ENCODE measurements at places on chromosomes 4 and X.

GRCh38 chrX:153924149-153924861 lies 1.8 kb downstream of the ARHGAP4 start:
- DNase-seq, result peak; percentile 39

DNA sequence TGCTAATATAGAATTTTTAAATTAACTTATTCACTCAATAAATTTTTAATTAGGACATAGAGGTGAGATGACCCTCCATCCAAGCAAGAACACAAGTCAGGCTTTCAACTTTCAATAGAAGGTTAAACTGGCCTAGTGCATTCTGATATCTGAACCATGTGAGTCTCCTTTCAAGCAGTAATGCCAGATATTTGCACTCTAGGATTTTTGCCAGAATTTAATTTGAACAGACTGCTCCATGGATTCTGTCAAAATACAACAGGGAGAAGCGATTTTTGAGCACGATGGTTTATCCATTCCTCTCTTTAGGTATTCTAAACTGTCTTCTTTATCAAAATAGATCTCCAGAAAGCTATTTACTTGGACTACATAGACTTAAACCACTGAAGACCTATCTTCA lies 72.0 kb upstream of the DCLK2 start:
- DNase-seq, result no peak

- no peak for DNase-seq
These were observed 41.4 kb downstream of the DCAF12L2 start for GRCh38 chrX:126124721-126125120.

DNA sequence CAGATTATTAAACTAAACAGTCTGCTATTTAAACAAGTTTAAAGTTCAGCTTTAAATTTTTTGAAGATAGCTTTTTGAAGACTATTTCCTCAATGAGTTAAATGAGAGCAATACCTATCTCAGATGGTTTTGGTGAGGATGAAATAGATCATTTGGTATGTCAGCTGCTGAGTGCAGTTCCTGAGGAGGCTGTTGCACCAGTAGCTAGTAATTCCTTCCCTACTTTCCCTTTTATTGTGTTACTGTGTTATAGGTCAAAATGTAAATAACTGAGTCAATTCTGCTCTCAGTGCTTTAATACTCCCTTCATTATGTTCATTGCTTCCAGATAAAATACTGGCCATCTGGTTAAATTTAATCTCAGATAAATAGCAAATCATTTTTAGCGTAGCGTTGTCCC lies 48.6 kb downstream of the BMPR1B start:
- no peak for DNase-seq

GRCh38 chr4:55312489-55313101 lies 33.4 kb upstream of the SRD5A3 start:
- no peak for DNase-seq

GRCh38 chr4:177228599-177228998 lies 81.1 kb upstream of the NEIL3 start:
- no peak for DNase-seq

- no peak for DNase-seq
These were observed 472.7 kb upstream of the DIAPH2 start for GRCh38 chrX:96211953-96212352.

DNA sequence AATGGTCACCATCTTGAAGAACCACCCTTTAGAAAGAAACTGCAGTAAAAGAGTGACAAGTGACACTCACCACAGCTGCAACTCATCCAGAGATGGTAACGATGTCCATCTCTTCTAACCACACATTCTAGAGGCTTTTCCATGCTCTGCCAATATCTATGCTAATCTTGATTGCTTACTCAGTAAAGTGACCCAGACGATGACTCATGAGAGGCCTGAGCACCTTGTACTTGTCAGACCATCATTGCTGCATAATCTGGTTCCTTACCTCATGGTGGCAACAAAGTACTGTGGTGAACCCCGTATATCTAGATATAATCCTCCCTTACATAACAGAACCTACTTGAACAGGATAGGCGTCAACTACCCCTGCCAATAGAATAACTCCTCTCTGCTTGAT lies 75.6 kb downstream of the CCNG2 start:
- DNase-seq, result no peak

GRCh38 chr4:139419388-139419914 lies 34.5 kb upstream of the RAB33B start:
- DNase-seq, result no peak

DNA sequence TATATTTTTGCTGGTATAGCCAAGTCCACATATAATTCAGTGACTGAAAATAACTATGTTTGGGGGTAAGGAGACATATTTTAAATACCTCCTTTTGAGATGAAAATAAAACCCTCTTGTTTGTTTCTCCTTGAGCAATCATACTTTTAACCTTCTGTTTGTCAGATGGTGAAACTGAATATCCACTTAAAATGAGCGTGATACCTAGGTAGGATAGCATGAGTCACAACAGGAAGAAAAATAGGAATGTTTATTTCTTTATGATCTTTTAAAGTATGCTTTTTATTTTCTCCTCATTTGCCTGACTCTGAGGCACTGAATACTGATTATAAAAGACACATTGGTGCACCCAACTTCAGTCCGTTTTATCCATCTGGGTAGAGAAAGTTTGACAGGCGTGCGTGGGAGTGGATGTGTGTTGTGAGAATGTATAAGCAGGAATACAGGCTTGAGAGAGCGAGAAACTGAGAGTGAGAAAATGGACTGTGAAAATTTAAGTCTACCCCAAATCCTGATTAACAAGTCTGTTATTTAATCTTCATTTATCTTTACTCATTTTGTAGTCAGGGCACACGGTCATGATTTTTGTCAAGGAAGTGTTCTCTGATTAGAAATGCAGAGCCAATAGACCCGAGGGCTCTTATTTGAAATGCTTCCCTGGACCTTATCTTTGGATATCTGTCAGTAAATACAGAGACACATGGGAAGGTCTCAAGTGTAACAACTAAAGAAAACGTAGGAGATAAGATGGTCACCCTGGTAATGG lies 62.1 kb upstream of the ANTXR2 start:
- no peak for DNase-seq

- no peak for DNase-seq
These were observed 24.8 kb downstream of the IL13RA1 start for GRCh38 chrX:118751950-118752783.

DNA sequence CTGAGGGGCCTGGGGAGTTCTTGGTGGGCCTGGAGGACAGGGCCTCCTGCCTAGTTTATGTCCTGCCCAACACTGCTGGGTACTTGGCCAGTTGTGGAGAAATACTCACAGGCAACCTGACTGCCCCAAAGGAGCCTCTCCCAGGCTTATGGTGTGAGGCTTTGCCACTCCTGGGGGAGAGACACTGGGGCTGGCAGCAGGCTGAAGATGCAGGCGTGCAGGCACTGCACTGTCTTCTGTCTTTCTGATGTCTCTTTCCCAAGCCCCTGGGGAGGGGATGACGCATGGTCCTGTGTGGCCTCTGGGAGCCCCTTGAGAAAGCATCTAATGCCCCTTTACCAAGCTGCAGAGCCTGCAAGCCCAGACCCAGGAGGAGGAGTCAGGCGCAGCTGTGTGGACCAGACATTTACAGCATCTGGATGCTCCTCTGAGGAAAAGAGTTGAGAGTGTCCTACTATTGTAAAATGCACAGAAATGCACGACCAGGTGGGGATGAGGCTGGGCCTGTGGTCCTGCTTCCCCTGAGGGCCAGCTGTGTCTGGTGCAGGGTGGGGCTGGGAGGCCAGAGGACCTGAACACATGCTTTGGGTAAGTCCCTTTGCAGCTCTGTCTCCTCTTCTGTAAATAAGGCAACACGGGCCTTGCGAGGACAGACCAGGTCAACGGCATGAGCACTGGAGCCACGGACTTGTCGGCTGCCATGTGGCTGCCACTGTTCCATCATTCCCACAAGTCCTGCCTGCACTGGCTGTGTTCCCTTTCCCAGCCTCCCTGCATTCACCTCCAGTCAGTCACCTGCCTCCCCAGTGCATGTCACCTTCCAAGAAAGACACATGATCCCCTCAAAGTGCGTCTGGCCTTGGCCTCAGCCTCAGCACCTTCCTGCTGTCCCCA lies 8.4 kb downstream of the TMEM271 start:
- no peak for DNase-seq

DNA sequence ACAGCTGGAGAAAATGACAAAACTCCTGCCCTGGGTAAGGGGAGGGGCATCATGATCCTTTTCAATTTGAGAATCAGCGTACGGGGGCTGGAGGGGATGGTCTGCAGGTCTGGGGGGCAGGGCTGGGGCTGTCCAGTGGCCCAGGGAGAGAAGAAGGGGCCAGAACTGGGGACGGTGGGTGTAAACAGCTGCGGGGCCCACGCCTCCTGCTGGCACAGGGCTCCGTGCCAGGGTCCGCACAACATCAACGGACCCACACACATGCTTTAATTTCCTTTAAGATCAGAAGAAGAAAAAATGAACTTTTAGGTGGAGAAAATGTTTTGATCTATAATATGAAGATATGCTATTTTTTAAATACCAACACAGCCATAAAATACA lies 52.1 kb downstream of the PSAPL1 start:
- no peak for DNase-seq

- no peak for DNase-seq
These were observed 111.5 kb upstream of the UGT8 start for GRCh38 chr4:114487101-114487500.

DNA sequence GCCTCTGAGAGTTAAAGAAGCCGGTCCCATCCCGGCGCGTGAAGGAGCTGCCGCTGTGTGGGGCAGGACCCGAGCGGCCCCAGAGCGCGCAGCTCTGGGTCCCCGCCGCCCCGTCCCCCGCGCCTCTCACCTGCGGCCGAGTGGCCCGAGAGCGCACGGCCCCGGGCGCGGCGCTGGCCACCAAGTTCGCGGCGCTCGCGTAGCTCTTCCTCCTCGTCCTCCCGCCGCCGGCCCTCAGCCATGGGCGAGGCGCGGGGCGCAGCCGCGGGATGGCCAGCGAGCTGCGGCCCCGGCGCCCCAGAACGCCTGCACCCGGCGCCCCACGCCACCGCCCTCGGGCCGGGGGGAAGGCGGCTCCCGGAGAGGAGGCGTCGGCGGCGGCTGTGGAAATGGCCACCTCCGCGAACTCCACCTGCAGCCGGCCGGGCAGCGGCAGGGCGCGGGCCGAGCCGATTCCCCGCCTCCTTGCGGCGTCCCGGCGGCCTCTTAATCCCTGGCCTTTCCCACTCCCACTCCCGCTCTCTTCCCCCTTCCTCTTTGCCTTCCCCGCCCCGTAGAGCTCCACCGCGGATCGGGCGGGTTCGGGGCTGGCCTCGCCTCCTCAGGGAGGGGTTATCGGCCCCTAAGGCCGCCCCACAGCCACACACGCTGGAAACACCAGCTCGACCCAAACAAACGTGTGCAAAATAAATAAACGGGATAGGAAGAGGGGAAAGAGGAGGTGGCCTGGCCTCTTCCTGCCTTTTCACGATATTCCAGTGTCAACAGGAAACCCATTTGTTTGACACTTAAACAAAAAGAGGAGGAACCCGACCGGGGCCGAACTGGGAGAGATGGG lies at the start of gene SH3D19:
SH3D19 (minus strand) TSS at position 495 of the 838 bp plus-strand sequence; CDS start at position 242, 253 bp downstream.
- no peak for DNase-seq

- no peak for DNase-seq
These were observed 34.9 kb upstream of the PPP2R2C start for GRCh38 chr4:6507345-6507744.

- no peak for DNase-seq
These were observed 331.1 kb downstream of the GRID2 start for GRCh38 chr4:92634882-92635281.

DNA sequence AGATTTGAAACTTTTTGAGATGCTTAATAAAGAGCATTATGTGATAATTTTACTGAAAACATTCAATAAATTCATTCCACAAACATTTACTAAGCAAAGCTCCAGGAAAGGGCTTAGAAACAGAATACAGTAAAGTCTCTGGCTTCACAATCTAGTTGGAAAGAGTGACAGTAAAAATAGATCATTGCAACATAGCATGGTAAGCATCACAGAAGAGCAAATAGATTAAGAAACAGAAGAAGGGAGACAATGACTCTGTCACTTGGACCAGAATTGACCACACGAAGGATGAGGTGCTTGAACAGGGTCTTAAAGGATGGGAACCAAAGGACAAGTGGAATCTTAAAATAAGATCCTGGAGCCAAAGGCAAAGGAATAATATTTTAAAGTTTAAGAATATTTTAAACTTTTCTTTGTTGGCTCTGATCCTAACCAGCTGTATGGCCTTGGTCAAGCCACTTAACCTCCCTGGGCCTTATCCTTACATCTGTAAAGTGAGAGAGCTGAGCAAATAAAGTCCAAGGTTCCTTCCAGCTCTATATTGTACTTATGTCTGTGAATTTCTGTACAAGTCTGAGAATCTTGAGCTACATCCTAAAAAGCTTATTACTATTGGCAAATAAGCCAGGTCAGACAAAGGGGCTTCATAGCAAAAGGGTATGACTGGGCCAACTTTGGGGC lies 33.9 kb downstream of the SEC24D start:
- DNase-seq, result no peak

DNA sequence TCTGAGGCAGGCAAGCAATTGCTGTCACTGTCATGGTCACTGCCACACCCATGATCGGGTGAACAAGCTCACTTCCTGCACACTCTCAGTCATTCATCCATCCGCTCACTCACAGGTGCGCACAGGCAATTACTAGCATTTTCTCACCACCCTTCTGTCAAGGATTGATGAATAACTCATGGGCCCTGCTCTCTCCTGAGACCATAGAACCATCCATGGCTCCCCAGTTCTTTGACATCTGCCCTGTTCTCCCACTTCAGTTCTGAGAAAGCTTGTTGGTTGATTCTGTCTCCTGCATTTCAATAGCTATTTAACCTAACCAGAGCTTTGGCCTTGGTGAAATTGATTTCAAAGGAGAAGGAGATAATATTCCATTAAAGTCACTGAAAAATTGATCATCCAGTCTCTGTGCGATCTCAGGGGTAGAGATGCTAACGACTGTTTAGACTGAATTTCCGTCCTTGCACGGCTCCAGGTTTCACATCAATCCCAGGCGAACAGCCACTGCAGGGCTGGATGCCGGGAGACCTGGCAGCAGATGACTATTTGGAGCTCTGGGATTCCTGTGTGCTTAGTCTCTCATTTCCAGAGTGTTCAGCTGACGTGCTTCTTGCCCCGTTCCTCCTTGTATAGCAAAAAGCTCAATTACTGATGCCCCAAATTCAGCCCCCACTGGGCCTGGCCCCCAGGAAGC lies 36.9 kb upstream of the ADRA2C start:
- no peak for DNase-seq
